ENCODE measurements at places on chromosomes 4 and X. TPM values are rescaled to one million over a fixed set of nuclear protein-coding genes. Genes with fewer than 3 reads are reported as not detected.

- no peaks in the 10 kb centered on the region for H3K4me1 ChIP-seq
- H3K4me3 ChIP-seq, result no peak overlapping the region
- no peak overlapping the region for H3K27ac ChIP-seq
- H3K27me3 ChIP-seq, result no peaks in the 10 kb centered on the region
- DNase-seq, result no peak
- H3K36me3 ChIP-seq, result no peaks in the 10 kb centered on the region
Measured at GRCh38 chr4:72712997-72713396, 144.0 kb upstream of the ADAMTS3 start.

- no peak overlapping the region for H3K27ac ChIP-seq
- H3K4me3 ChIP-seq, result no peak overlapping the region
- no peaks in the 10 kb centered on the region for H3K36me3 ChIP-seq
- no peaks in the 10 kb centered on the region for H3K4me1 ChIP-seq
- no peaks in the 10 kb centered on the region for H3K27me3 ChIP-seq
Measured at GRCh38 chr4:14877246-14878225, 124.7 kb upstream of the CPEB2 start.

DNA sequence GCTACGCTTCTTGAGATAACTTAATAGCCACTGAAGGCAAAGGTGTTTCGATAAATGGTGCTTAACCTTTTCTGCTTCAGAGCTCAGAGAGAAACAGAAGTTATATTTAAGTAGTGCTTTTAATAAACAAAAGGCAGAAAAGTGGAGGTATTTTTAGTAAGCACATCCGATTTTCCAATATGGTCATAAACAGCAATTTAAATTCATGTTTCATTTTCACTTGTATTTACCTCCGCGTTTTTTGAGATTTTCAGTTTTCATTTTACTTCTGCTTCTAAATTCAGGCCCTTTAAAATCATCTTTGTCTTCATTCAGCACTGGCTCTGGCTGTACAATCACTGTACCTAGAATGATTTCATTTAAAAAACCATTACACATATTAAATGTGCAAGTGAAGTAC, 92.4 kb downstream of the ATRX start:
- H3K4me1 ChIP-seq, result no peaks in the 10 kb centered on the region
- H3K27ac ChIP-seq, result no peak overlapping the region
- no peak overlapping the region for H3K4me3 ChIP-seq
- H3K27me3 ChIP-seq, result no peaks in the 10 kb centered on the region
- no peaks in the 10 kb centered on the region for H3K36me3 ChIP-seq

DNA sequence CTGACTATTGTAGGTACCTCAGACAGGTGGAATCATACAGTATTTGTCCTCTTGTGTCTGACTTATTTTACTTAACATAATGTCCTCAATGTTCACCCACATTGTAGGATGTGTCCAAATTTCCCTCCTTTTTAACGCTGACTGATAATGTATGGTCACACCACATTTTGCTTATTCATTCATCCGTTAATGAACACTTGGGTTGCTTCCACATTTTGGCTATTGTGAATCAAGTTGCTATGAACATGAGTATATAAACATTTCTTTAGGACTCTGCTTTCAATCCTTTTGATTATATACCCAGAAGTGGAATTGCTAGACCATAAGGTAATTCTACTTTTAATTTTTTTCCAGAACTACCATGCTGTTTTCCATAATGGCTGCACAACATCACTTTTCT, 87.0 kb upstream of the NDP start:
- no peak overlapping the region for H3K4me3 ChIP-seq
- H3K36me3 ChIP-seq, result no peaks in the 10 kb centered on the region
- no peaks in the 10 kb centered on the region for H3K4me1 ChIP-seq
- DNase-seq, result no peak

DNA sequence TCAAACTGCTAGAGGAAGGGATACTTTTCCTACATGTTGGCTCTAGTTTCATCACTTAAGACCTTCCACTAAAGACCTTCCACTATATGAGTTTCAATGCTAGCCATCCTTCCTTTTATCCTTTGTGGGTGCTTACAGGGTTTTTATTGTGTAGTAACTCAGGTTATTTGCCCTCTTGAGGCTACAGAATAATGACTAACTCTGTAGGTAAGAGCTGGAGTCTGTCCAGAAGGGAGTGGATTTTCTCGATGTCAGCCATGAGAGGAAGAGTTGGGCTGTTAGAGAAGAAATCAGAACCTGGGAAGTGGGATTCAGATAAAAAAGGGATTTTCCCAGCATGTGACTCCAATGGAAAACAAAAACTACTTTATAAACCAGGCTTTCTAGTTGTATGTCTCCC, 27.5 kb upstream of the HERC5 start:
- H3K27me3 ChIP-seq, result no peaks in the 10 kb centered on the region
- H3K4me3 ChIP-seq, result no peak overlapping the region
- no peaks in the 10 kb centered on the region for H3K36me3 ChIP-seq
- no peaks in the 10 kb centered on the region for H3K4me1 ChIP-seq
- H3K27ac ChIP-seq, result no peak overlapping the region
- DNase-seq, result no peak

GRCh38 chr4:184666670-184667069, 17.1 kb downstream of the PRIMPOL start:
- no peaks in the 10 kb centered on the region for H3K36me3 ChIP-seq
- H3K4me1 ChIP-seq, result peaks cover 7% of the 10 kb centered on the region
- peak overlapping the region; percentile 61 for H3K27ac ChIP-seq
- DNase-seq, result no peak
- no peak overlapping the region for H3K4me3 ChIP-seq

DNA sequence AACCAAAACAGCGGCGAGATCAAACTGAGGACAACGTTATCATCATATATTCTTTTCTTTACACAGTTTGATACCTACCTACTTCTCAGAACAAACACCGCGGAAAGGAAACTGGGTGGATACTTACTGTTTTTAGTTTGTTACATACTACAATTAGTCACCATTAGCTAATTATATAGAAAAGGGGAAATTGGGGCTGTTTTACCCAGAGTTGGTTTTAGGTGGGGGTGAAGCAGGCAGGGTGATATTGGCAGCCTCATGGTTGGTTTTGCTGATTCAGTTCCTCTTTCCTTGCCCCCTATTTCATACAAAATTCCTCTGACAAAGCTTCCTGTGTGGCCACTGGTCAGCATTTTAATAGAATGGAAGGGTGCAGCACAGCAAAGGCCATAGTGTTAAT, 77.8 kb downstream of the SORBS2 start:
- no peak for DNase-seq
- no peak overlapping the region for H3K4me3 ChIP-seq
- H3K4me1 ChIP-seq, result peaks cover 50% of the 10 kb centered on the region
- no peaks in the 10 kb centered on the region for H3K36me3 ChIP-seq
- no peaks in the 10 kb centered on the region for H3K27me3 ChIP-seq

DNA sequence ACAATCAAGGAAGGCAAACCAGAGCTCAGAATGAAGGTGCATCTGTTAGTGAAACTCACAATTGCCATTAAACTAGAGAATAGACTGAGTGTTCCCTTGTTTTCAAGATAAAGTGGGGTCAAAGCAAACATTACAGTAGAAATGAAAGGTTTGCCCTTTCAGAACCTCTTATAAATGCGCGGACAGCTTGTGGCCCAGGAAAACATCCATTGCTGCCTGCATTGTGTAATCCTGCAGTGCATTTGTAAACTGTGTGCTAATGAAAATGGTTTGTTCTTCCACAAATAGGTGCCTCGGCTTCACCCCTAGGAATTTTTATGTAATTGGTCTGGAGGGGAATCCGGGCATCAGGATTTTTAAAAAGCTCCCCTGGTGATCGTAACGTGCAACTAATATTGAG, 62.8 kb downstream of the SNX25 start:
- no peaks in the 10 kb centered on the region for H3K27me3 ChIP-seq
- H3K36me3 ChIP-seq, result no peaks in the 10 kb centered on the region
- H3K4me3 ChIP-seq, result no peak overlapping the region
- no peak overlapping the region for H3K27ac ChIP-seq
- no peaks in the 10 kb centered on the region for H3K4me1 ChIP-seq
- DNase-seq, result no peak

- no peaks in the 10 kb centered on the region for H3K4me1 ChIP-seq
- H3K27me3 ChIP-seq, result no peaks in the 10 kb centered on the region
- no peak overlapping the region for H3K27ac ChIP-seq
- no peak for DNase-seq
Measured at GRCh38 chrX:71679575-71680207, 12.3 kb downstream of the LOC101059915 start.

DNA sequence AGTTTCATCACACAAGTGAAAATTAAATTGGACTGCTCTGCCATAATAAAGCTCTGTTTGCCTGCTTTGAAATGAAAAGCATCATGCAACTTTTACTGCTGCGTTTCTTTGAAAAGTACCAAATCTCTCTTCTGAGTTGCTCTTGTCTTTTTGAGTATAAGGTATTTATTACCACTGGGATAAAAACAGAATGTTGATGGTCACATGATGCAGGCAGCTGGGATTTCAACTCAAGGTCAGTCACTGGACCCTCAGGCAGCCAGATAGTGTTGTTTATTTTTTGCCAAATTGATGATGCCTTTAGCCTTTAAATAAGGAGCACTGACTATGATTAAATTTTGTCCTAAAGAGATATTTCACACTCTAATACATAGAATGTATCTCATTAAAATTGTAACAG, 32.7 kb downstream of the DMD start:
- no peaks in the 10 kb centered on the region for H3K27me3 ChIP-seq
- no peaks in the 10 kb centered on the region for H3K36me3 ChIP-seq
- no peaks in the 10 kb centered on the region for H3K4me1 ChIP-seq
- no peak overlapping the region for H3K4me3 ChIP-seq
- DNase-seq, result no peak

The BOD1L1 gene
- total RNA-seq, result 31.0 TPM

The DAPP1 gene
- total RNA-seq, result 2.3 TPM

The CXCL5 gene
- not detected for total RNA-seq

- H3K27ac ChIP-seq, result no peak overlapping the region
- no peak overlapping the region for H3K4me3 ChIP-seq
- no peaks in the 10 kb centered on the region for H3K4me1 ChIP-seq
- no peaks in the 10 kb centered on the region for H3K36me3 ChIP-seq
- DNase-seq, result no peak
- H3K27me3 ChIP-seq, result no peaks in the 10 kb centered on the region
Measured at GRCh38 chrX:38262715-38263620, 42.3 kb upstream of the SRPX start.

DNA sequence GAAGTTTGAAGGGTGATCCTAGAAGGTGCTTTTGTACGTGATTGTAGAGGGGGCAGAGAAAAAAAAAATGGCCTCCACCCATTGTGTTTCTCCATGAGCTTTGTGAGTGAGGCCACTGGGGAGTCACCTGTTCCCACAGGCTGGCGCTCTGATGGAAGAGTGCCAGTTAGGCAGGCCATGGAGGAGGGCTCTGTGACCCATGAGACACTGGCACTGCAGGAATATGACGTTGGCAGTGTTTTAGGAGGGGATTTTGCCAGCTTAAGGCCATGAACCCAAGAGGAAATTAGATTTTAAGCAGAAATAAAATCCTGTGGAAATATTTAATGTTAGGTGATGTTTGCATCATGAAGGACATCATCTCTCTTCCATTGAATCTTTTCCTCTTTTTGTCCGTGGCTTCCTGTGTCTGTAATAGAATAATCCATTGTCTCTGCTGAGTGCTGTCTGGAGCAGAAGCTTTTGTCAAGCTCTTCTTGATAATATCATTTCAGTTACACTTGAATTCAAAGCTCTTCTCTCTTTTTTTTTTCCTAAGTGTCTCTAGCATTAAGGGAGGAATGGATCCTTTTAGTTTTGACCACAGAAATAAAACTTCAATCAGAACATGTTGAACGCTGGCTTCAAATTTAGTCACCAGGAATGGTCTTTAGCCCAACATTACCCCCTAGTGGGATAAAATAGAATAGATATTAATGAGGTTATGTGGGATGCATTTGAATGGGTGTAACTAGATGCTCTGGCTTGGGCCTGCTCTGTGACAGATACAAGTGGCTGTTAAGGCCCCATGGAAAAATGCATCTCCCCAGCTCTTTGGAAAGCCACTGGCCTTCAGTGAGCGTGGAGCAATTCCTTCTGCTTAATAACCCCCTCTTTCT, 41.0 kb upstream of the UCP1 start:
- H3K4me3 ChIP-seq, result no peak overlapping the region
- no peaks in the 10 kb centered on the region for H3K27me3 ChIP-seq
- H3K36me3 ChIP-seq, result no peaks in the 10 kb centered on the region

- no peaks in the 10 kb centered on the region for H3K4me1 ChIP-seq
- no peaks in the 10 kb centered on the region for H3K36me3 ChIP-seq
- H3K27me3 ChIP-seq, result no peaks in the 10 kb centered on the region
- no peak overlapping the region for H3K27ac ChIP-seq
Measured at GRCh38 chrX:38277802-38278201, 49.5 kb downstream of the RPGR start.

- H3K27me3 ChIP-seq, result no peaks in the 10 kb centered on the region
- H3K36me3 ChIP-seq, result no peaks in the 10 kb centered on the region
- no peak for DNase-seq
- H3K4me1 ChIP-seq, result peaks cover 3% of the 10 kb centered on the region
Measured at GRCh38 chrX:134895805-134896581, 94.8 kb upstream of the SMIM10 start.

The WDR17 gene
- 3.9 TPM for total RNA-seq

GRCh38 chrX:23292354-23292987, 42.2 kb upstream of the PTCHD1 start:
- no peak for DNase-seq
- H3K27ac ChIP-seq, result no peak overlapping the region
- H3K4me1 ChIP-seq, result no peaks in the 10 kb centered on the region

DNA sequence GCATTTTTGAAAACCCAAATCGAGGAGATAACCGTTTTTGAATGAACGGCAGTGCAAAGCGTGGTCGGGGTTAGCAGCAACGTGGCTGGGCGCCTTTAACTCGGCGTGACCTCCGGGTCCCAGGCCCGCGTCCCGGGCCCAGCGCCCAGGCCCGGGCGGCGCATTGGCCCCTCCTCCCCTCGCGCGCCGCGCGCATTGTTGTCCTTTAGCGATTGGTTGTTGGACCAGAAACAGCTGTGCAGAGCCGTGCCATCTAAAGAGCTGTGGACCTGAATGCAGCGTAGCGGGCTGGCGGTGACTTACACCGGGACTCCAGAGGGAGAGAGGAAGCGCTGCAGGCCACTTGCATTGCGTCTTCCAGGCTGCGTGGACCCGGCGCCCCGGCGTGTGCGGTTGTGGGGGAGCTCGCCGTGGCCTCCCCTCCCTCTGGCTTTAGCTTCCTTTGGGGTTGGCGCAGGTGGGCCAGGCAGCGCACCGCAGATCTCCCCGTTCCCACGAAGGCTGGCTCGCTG, at the start of gene STOX2:
Gene STOX2 (plus strand): TSS at position 227 of the 512 bp plus-strand sequence. CDS start 1,484 bp downstream, outside the sequence.
- no peaks in the 10 kb centered on the region for H3K36me3 ChIP-seq
- H3K27ac ChIP-seq, result peak within 1 kb of the TSS; percentile 84
- peak within 1 kb of the TSS; percentile 43 for H3K4me3 ChIP-seq
- no peaks in the 10 kb centered on the region for H3K27me3 ChIP-seq

GRCh38 chrX:3252744-3253143, 93.7 kb downstream of the MXRA5 start:
- H3K36me3 ChIP-seq, result no peaks in the 10 kb centered on the region
- H3K4me1 ChIP-seq, result no peaks in the 10 kb centered on the region
- H3K27me3 ChIP-seq, result no peaks in the 10 kb centered on the region
- H3K27ac ChIP-seq, result no peak overlapping the region
- no peak for DNase-seq

GRCh38 chr4:3484057-3484973, 21.2 kb downstream of the DOK7 start:
- no peak overlapping the region for H3K4me3 ChIP-seq
- peaks cover 22% of the 10 kb centered on the region for H3K4me1 ChIP-seq
- no peak overlapping the region for H3K27ac ChIP-seq
- DNase-seq, result peak; percentile 50
- no peaks in the 10 kb centered on the region for H3K36me3 ChIP-seq

All from body of pancreas (tissue), 4 donors.